ENCODE measurements at places on chromosomes 2 and 18.

DNA sequence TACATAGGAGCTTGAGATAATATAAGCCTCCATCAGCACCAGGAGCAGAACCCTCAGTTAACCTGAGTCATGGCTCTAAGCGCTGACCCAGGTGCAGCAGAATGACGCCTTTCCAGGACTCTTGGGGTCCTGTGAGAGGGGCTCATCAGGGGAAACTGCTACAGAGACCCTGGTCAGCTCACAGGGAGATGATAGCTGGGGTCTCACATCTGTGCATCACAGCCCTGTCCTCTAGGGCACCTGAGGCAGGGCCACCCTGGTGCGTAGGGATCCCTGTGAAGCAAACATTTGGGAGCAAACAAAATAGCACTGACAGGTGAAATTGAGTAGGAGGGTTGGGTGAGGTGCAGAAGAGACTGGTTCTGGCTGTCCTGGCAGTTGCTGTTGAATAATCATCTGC, 219.2 kb downstream of the SH3RF3 start:
- DNase-seq = no peak

GRCh38 chr2:240362826-240363745, 72.4 kb upstream of the GPC1 start:
- no peak for DNase-seq

- no peak for DNase-seq
Measured at GRCh38 chr2:119630121-119630520, 48.9 kb upstream of the TMEM177 start.

DNA sequence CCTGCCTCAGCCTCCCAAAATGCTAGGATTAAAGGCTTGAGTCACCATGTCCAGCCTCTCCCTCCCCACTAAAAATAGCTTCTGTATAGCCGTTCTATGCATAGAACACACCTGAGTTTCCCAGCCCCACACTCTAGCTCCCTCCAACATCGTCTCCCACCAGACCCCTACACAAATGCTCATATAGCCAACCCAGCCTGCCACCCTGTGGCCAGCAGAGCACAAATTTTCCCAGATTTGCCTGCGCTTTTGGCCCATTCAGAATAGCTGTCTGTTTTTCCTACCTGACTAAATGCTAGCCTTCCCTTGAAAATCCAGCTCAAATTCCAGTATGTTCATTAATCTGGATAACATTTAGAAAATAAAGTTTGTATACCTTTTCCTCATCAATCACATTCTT, 22.8 kb downstream of the TRABD2A start:
- no peak for DNase-seq

- peak; percentile 9 for DNase-seq
Measured at GRCh38 chr2:160493227-160494028, at the start of gene RBMS1. TSS of gene RBMS1 (minus strand) at chr2:160493807. CDS start at chr2:160493363, 444 bp downstream.

DNA sequence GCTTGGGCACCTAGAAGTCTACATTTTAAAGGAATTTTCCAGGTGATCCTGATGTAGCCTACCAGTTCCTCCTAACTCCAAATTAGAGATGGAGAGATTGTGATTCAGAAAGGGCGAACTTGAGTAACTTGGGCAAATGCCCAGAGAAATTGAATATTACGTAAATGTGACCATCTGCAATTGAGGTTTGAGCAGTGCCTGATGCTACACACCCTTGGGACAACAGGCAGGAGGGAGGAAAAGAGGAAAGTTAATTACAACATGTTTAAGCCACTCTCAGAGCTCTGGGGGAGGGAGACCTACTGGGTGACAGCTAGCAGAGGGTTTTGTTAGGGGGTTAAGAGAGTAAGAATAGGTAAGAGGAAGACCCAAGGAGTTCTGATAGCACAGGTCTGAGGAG, 208.9 kb downstream of the LPIN1 start:
- no peak for DNase-seq

GRCh38 chr2:71734620-71735019, 281.3 kb downstream of the DYSF start:
- DNase-seq = no peak

- DNase-seq = no peak
Measured at GRCh38 chr18:49572611-49573345, 10.9 kb downstream of the LIPG start.

DNA sequence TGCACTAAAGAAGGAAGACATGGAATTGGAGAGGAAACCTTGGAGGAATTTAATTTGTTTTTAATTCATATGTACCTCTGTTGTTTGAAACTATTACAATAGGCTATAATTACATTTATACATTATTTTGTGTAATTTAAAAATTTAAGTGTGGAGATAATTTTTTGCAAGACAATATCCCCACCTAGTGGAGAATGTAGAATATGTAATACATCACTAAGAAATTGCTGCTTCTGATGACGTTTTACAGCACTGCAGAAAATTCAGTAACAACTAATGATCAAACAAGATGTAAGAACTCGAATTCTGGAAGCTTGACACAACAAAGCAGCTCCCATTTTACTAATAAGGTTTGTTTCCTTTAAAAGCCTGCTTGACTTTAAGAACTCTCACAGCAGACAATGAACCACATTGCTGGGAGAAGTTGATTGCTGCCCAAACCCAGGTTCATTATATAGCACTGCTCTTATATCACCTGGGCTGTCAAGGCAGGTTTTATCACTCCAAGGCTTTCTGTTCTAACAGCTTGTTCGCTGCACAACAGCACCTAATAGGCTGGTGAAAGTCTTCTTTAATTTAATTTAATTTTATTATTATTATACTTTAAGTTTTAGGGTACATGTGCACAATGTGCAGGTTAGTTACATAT, 53.4 kb downstream of the THADA start:
- DNase-seq = no peak

GRCh38 chr2:171553858-171554257, 31.6 kb downstream of the CYBRD1 start:
- DNase-seq = no peak

DNA sequence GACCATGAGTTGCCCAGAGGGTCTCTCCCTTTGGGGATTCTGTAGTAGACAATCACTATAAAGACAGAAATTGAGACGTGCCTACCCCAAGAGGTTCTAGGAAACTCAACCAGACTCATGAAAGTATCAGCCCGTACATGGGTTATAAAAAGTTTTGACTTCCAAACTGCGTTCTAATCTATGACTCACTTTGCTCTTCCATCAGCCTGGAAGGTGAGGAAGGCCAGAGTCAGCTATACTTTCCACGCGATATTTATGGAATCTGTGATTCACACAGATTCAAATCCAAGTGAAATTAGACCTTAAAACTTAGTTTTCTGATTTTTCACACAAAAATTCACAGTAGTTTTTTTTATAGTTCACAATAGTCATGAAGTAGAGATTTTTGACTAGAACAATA, 7.7 kb upstream of the LYPD1 start:
- DNase-seq = no peak

DNA sequence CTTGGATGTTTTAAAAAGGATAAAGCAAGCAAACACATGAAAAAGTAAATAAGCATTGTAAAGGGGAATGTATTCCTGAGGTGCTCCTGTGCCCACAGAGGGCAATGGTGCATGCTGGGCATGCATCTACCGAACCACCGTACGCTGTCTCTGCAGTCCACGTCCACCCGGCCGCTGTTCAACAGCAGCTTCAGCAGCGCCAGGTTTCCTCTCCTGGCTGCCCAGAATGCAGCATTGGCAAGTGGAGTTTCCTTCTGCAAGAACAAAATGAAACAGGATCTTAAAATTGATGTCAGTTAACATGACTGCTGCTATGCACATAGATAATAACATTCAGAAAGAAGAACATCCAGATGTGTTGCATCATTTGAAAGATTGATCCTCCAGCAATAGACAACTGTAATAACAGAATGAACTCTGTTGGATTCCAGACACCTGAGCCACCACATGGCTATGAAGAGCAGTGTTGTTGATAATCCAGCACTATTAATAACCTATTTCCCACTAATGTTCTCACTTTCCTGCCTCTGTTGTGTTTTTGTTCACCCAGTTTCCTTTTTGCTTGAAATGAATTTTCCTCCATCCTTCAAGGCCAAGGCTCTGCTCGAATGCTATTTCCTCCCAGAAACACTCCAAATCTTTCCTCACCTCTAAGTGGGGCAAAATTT, 13.6 kb downstream of the ANKRD29 start:
- DNase-seq = no peak

GRCh38 chr2:236915726-236916125, 170.0 kb upstream of the COPS8 start:
- no peak for DNase-seq

DNA sequence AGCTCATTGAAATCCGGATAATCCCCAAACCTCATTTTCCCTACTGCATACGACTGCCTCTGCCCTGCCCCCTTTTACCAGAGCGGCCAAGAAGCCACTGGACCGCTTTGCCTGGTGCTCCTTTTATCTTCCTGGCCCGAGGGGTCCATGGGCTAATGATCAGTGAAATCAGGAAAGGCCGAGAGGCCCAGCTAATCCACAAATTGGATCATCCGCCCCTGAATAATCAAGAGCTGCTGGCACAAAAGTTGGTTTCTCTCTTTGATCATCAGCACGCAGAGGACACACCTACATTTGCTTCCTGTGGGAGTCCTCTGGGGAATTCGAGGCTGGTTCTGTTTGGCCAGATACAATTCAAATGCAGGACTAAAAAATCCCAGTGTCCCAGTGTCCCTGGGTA, 144.5 kb downstream of the INSIG2 start:
- DNase-seq = no peak

DNA sequence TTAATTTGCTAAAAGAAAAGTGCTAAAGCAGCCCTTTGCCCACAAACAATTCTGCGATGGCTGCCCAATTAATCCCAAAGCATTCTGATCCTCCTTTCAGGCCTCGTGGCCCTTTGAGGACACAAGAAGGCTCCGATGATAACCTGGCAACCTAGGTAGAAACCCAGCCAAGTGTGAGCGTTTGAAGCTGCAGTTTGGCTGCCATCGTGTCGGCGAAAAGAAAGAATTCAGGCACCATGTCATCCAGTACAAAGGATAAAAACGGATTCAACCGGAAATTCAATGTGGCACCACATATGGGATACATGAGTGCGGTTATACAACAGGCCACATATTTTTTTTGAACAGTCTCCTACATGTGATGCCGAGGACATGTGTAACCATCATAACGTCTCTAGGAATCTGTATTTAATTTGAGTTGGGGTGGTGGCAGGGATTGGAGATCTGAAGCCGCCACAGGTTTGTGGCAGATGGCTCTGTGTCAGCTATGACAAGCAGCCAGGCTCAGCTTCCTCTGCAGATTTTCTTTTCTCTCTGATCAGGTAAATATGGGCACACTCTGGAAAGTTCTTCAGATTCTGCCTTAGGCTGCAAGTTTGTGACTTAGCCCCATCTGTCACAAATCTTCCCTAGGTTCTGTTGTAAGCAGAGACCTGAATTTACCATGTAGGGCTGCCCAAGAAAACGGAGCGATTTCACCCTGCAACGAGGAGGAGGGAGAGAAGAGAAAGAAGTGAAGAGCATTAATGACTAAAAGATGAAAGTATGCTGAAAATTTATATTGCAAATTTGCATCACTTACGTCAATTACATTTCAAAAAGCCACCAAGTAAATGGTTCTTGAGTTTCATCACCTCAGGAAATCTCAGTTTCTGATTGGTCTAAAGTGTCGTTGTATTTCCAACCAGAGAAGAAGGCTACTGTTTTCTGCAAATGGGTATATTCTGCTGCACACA, 573.2 kb downstream of the ZEB2 start:
- DNase-seq = no peak

DNA sequence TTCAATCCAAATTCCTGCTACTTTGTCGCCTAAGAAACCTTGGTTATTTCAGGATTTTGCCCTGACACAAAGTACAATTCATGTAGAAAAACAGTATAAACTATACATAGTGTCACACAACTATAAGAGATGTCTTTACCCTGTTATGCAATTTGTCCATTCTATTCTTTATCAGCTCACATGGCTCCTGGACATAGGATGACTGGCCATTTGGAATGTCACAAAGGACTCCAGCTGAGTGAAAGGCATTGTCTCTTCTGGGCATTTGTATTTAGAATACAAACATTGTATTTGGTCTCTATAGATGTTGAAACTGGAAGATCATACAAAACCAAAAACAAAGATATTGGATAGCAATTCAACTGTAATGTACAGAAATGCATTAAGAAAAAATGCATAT, 944.6 kb upstream of the LRRTM1 start:
- DNase-seq = no peak

DNA sequence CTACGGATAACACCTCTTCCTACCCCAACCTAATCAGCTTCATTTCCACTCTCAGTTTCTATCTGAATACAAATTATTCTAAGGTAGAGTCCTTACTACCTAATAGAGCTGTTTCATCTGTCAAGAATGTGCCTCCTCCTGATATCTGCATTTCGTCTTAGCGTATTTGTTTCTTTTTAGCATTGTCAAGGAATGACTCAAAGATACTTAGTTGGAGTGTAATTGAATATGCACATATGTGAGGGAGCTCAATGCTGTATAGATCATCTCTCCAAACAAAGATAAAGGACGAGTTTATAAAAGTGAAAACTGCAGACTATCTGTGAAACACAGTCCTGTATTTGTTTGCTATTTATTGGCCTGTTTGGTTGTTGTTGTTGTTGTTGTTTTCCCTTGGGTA, 2059.4 kb upstream of the CELF4 start:
- DNase-seq = no peak

- no peak for DNase-seq
Measured at GRCh38 chr18:75592527-75592926, 165.0 kb upstream of the SMIM21 start.

All from GM12891 (cell line).